ENCODE measurements at places on chromosomes 1 and 21. TPM values are rescaled to one million over a fixed set of nuclear protein-coding genes. Genes with fewer than 3 reads are reported as not detected.

The CNKSR1 gene
- total RNA-seq: 14.1 TPM

The CHD5 gene
- not detected for total RNA-seq

The L1TD1 gene
- total RNA-seq: 3.4 TPM

The EPHA2 gene
- 110 TPM for total RNA-seq

The RHD gene
- not detected for total RNA-seq

The ARTN gene
- 139 TPM for total RNA-seq

The LHX8 gene
- total RNA-seq: not detected

The RNU1-1 gene
- under 0.01 TPM for total RNA-seq

The KRTAP7-1 gene
- not detected for total RNA-seq

The ANXA9 gene
- total RNA-seq: 0.31 TPM
